ENCODE measurements at places on chromosomes 2 and 18. TPM values are rescaled to one million over a fixed set of nuclear protein-coding genes. Genes with fewer than 3 reads are reported as not detected.

DNA sequence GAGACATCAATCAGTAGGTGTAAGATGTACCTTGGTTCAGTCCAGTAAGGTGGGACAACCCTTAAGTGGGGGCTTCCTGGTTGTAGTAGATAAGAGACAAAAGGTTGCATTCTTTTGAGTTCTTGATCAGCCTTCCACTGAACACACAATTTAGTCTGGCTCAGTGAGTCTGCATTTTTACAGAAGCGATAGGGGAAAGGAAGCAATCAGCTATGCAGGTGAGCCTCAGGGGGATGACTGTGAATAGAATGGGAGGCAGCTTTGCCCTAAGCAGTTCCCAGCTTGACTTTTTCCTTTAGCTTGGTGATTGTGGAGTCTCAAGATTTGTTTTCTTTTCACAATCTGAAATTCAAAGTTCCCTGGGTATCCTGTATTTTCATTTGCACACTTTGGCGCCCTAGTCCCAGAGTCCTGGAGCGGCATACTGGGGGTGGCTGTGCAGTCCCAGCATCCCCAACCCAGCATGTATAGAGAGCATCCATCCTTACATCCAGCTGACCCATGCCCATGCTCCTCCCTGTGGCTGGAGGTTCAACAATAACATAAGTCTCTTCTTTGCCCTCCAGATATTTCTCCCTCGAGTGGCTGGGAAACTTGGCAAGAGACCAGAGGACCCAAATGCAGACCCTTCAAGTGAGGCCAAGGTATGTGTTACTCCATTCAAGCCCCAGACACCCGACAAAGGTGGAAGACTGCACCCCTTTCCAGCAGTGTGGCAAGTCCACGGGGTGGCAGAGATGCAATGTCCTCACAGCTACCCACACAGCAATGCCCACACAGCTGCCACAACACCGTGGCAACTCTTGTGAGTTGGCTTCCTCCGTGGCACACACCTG is 20.1 kb upstream of the PRLH start:
- DNase-seq = no peak

DNA sequence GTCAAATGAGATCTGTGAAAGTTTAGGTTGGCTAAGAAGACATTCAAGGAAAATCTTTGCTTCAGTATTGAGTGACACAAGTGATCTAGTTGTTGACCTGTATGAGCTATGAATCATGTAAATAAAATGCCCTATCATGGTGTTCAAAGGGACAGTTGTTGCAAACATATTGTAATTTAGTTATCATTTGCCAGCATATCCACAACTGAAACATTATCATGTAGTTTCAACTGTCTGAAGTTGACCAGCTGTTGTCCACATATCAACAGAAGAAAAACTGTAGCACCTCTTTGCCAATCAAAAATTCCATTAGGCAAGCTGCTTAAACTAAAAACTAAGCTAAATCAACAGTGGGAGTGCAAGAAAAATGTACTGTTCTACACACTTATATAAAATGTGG is 527.1 kb upstream of the NRXN1 start:
- DNase-seq = no peak

- DNase-seq = no peak
Measured at GRCh38 chr2:157840568-157841156, 35.5 kb downstream of the ACVR1 start.

- DNase-seq = no peak
Measured at GRCh38 chr2:100703213-100703612, 116.7 kb upstream of the NPAS2 start.

SMC6 gene
- polyA plus RNA-seq = 34.6 TPM

DNA sequence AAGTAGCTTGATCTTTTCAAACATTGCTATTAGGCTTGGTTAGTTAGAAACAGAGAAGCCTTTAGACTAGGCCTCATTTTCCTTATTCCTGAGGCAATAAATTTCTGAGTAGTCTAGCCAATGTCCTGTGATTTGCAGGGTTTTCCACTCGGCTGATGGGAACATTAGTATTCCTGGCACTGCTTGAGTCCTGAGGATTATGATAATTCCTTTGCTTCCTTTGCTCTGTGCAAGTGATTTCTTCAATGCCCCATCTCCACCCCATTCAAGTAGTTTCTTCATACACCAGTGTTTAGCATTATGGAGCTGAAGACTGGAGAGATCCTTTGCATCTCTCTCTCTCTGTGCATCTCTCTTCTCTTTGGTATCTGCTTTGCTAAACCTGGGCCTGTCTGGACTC is 14.3 kb upstream of the SLC4A10 start:
- DNase-seq = no peak

DNA sequence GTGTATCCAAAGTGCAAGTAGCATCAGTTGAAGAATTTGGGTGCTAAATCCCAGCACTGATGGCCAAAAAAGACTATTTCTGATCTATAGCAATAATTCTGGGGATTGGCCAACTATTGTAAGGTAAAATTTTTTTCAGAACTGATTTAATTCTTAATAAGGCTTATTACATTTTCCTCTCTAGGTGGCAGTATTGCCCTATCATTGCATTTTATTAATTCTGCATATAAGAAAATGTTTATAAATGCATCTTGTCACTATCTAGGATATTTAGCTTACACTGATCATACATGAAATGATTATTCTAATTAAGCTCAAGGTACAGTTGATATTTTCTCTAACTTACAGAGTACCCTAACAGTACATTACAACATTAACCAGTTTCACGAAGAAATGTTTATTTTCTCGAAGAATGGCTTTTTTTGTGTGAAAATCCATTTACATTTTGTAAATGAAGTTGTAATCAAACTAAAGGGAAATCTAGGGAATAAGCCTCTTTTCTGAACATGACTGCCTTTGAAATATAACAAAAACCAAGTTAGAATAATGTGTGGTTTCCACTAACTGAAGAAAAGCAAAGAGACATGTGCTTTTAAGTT is 11.0 kb downstream of the TTN start:
- DNase-seq = peak; percentile 9

DNA sequence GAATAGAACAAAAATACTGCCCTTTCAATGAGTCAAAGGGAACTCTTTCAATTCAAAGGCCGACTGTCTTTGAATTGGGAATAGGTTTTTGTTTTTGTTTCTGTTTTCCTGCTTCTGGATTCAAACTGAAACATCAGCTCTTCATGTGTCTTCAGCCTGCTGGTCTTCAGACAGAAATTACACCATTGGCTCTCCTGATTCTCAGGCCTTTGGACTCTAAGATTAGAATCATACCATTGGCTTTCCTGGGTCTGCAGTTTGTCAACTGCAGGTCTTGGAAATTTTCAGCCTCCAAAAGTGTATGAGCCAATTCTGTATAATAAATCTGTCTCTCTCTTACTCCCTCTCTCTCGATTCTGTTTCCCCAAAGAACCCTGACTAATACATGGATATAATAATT is 31.1 kb downstream of the CTLA4 start:
- DNase-seq = no peak

L3MBTL4 gene
- 6.0 TPM for polyA plus RNA-seq

SATB2 gene
- polyA plus RNA-seq = 3.4 TPM

HSPD1 gene
- polyA plus RNA-seq = 490 TPM

RAX gene
- not detected for polyA plus RNA-seq

DNA sequence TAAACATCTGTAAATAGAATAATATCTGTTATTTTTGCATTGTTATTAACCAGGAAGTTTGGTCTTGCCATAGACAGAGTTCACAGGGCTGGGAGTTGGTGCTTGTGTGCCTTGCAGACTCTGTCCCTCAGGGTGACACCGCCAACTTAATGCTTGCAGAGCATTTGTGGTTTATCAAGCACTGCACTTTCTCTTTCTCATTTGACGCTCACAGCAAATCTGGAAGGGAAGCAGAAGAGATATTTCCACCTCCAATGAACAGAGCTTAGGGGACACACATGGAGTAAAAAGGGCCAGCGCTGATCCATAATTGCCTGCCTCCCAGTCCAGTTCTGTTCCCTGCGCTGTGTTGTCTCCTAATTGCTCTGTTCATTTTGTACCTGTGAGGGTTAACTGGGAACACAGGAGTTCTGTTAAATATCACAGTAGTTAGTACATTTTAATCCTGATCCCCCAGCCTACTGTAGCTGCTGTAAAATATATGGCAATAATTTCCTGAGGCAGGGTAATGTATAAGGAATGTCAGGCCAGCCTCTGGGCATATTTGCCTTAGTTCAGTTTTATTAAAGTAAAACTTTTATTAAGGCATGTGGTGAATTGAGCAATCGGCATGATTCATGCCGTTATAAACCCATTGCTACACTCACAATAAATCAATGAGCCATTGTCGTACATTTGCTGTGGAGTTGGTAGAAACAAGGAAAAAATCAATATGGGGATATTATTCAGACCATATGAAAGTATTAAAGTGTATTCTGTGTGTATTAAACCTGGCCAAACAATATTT is 182.5 kb upstream of the OSR1 start:
- no peak for DNase-seq

DNA sequence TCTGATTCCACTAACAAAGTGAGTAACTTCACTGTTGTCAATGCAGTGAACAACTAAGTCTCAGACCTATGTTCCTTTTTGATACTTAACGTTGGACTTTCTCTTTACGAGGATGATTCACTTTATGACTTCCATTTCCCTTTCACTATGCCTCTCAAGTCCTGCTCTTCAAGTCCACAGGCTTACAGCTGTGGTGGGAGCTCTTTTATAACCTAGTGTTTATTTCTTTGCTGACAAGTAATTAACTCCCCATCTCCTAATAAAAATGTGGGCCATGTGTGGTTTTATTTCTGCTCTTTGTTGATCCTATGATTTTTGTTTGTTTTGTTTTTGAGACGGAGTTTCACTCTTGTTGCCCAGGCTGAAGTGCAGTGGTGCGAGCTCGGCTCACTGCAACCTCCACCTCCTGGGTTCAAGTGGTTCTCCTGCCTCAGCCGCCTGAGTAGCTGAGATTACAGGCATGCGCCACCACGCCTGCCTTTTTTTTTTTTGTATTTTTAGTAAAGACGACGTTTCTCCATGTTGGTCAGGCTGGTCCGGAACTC is 142.1 kb downstream of the USP34 start:
- no peak for DNase-seq

- no peak for DNase-seq
Measured at GRCh38 chr2:62163106-62163831, 32.6 kb upstream of the B3GNT2 start.

DNA sequence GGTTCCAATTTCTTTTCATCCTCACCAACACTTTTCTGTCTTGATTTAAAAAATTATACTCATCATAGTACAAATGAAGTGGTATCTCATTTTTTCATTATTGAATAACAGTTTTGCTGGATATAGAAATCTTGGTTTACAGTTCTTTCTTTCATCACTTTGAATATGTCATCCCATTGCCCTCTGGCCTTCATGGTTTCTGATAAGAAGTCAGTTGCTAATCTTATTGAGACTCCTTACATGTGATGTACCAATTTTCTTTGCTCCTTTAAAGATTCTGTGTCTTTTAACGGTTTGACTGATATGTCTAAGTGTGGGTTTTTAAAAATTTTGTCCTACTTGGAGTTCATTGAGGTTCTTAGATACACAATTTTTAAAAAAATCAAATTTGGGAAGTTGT is 35.0 kb downstream of the SLC3A1 start:
- no peak for DNase-seq

DNA sequence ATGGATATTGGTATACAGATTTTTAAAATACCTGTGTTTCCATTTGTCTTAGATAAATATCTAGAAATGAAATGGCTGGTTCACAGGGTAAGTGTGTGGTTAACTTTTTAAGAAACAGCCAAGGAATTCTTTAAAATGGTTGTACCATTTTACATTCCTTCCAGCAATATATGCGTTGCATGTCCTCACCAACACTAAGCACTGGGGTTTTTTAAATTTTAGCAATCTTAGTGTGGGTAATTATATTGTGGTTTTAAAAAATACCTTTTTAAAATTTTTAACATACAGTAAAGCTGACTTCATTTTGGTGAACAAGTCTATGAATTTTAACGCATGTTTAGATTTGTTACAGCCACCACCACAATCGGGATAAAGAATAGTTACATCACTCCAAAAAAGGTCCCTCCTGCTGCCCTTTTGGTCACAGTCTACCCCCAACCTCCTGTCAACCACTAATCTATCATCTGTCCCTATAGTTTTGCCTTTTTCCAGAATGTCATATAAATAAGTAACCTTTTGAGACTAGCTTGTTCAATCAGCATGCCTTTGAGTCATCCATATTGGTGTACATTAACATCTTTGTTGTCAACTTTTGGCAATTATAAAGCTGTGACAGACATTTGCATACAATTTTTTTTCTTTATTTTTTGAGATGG is 128.1 kb upstream of the MSTN start:
- no peak for DNase-seq

DOCK10 gene
- 42.8 TPM for polyA plus RNA-seq

GRCh38 chr2:119879502-119879901 is 119.8 kb downstream of the PTPN4 start:
- DNase-seq = no peak

DNA sequence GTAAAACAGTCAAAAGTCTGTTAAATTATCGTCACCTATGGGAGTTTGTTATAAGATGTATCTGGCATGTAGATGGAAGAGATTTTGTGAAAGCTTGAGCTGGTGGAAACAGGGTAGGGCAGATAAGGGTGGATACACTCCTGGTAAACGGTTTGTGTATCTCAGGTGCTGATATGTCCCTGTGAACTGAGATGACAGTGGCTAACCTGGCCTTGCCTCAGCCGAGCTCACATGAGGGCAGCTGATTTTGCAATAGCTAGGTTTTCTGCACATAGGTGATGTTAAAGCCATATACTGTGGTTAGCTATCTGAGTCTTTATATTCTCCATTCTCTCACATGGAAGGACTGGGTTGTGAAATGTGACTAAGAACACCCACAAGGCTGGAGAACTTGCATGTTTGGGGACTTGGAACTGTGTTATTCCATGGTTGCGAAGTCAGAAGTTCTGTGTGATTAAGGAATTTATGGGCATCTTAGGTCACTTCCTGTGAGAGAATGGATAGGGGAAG is 205.1 kb downstream of the TPGS2 start:
- no peak for DNase-seq

DNA sequence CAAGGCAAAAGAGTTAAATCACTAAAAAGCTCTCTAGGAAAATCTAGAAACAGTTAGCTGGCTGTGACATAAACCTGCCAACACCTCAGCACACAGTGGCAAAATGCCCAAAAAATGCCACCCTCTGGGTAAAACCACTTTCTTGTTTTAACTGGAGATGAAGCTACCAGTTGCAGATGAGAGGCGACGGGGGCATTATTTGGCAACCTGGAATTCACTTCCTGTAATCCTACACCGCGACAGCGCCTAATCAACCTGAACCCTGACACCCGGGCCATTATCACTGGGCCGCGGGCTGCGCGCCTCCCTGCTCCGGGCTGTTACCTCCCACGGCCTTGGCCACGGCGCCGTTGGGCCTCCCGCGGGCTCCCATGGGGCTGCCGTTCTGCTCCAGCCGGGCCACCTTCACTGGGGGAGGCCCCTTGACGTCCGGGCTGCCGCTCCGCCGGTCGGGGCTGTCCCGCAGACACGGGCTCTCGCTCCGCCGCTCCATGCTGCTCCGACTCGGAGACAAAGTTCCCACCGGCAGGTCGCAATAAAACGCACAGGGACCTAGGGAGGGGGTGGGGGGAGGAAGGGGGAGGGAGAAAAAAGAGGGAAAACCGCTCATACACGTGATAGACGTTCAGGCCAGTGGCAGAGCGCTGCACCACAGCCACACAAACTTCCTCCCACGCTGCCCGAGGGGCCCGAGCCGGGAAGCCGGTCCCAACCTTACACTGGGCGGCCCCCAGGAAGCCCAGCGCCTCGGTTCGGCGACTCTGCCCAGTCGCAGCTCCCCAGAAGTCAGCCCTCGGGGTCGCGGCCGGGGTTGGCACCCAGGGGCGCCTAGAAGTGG is 2.0 kb downstream of the SATB2 start:
- no peak for DNase-seq

- no peak for DNase-seq
Measured at GRCh38 chr2:174326161-174327020, 8.4 kb upstream of the SP9 start.

Data from right lung (tissue), 10 donors.